ENCODE measurements at places on chromosomes 6 and 20.

- no peak for DNase-seq
Measured at GRCh38 chr6:20833881-20834515, 299.7 kb downstream of the CDKAL1 start.

- no peak for DNase-seq
Measured at GRCh38 chr6:10583509-10583901, 62.4 kb downstream of the GCNT2 start.

- DNase-seq = no peak
Measured at GRCh38 chr6:2108700-2109306, 136.6 kb downstream of the GMDS start.

DNA sequence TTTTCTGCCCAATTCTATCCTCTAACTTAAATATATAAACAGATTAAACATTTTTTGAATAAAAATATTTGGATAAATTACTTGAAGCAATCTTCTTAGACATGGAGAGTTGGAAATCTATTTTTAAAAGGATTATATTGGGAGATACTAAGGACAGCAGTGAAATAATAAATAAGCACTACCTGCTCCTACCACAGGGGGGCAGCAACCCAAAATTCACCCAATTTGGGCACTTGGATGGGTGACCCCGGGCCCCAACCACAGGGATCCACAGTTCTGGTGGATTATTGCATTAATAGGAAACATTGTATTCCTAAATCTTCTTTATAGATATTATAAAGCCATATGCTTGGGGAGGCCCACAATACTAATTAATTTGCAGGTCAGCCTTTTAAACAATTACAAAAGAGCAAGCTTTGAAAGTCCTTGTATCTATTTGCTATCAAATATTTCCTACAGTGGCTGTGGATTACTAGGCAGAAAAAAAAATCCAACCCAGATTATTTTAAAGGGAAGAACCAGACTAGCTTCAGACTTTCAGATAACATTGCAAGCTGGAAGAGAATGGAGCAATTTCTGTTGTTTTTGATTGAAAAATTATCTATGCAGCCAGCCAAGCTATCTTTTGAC lies 66.4 kb upstream of the PDE10A start:
- DNase-seq = no peak

- no peak for DNase-seq
Measured at GRCh38 chr20:4439461-4439860, 282.2 kb upstream of the PRND start.

- DNase-seq = no peak
Measured at GRCh38 chr20:45969712-45970634, 2.0 kb downstream of the ZNF335 start.

GRCh38 chr6:81727876-81728517 lies 24.5 kb downstream of the TENT5A start:
- no peak for DNase-seq

DNA sequence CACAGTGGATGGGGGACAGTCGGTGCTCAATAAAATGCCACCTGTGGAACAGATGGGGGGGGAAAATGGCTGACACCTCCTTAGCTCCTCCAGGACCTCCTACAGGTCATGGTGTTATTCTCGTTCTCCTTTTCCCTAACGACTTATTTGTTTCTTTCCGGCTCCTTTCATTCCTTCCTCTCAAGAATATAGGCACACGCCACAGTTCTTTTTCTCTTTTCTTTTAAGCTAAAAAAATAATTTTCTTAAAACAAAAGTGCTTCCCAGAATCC lies 1.4 kb upstream of the RNASET2 start:
- DNase-seq = no peak

DNA sequence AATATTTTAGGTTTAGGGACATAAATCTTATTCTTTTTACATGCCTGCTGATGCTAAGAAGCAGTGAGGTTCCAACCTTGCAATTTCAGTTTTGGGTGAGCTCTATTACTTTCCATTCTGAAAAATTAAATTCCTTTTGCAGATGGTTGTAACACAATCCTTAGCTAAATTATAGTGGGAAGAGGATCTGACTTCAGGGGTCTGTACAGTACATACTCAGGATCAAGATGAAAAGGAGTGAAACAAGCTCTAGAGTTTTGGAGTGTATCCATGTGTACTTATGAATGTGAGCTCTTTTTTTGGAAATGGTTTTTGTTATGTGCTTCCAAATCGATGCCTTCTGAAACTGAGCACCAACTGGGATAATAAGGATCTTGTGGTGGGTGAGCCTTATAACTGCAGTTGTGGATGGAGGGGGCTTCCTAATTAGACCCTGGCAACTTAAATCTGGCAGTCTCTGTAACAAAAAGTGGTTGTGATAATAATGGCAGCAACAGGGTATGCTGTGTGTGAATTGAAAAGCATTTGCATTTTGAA lies 218.8 kb upstream of the MAP3K7 start:
- DNase-seq = no peak

DNA sequence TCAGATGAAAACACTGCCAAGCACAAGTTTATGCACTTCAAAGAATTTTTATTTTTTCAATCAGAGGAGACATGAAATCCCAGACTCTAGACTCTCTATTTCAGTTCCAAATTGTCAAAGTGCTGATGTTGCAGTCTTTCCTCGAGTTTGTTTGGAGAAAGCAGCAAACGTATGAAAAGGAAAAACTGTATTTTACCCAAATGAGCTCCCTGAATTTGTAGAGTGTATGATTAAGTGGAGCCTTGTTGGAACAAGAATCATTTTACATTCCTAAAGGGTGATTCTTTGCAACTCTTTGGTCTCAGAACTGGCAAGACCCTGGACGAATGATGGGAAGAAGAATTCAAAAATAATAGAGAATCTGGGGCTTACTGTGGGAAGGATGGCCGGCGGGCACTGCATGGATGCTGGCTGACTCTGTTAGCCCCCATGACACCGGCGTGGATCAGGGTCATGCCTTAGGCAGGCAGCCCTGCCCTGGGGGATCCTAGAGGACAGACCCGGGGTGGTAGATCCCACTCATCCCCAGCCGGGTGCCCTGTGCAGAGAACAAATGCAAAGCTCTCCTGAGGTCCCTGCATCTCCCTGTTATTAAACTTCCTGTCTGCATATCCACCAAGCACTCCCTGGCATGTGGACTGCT lies 207.4 kb downstream of the FNDC1 start:
- DNase-seq = no peak

- no peak for DNase-seq
Measured at GRCh38 chr20:37729452-37729851, 35.6 kb downstream of the CTNNBL1 start.

DNA sequence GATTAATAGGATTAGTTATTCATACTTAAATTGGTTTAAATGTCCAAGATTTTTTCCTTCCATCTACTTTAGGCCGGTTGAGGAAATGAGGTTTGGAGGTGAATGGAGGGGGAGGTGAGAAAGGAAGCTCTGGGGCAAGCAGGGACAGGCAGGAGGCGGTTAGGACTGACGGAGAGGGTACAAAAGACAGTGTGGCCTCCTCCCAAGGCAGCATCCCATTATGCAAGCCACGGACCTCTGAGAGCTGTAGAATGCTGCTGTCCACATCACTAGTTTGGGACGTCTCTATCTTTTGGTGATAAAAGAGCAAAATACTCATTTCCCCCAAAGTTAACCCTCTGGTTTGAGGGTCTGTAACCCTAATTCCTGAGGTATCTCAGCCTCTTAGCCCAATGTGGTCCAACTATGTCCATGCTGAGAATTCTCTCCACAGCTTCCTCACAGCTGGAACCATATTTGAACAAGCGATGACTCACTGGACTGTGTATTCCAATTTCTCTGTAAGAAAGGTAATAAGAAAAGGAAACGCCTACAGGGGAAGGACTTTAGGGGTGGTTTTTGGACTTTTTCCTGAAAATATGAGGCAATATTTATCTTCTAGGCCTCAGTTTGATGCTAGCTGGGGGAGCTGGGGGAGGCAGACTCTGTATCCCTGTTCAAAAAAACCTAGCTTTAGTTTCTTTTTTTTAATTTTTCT lies 172.2 kb downstream of the TFAP2B start:
- DNase-seq = no peak

DNA sequence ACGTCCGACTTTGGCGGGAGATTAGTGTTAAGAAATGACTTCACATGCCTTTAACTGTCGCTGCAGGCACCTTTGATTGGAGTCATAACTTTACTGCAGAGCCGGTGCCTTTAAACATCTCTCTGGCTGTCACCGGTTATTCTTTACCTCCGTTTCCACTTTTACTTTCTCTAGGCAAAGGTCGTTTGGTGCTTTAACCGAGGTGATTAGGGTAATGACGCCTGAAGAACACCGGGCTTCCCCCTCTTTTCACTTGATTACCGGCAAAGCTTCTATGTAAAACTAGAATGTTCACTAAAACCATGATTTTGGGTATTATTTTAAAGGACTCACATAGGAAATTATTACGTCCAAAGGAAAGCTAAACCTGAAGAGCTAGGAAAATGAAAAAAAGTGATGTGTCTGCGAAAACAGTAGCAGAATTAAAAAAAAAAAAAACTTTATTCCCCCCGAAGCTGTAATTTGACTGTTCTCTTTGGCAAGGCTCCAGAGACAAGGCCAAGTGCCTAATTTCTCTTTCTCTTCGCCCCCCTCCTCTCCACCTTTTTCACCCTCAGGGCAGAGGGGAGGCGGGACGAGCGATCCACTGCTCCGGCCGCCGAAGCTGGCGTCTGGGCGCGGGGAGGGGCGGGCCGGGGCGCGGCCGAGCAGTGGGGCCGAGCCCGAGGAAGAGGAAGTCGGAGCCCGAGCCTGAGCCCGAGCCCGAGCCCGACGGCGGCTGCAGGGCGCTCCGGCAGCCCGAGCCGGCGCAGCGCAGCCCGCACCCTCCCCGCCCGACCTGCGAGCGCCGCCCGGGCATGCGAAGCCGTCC lies at the start of gene PLEKHG1:
Gene PLEKHG1, plus strand, starts transcription at position 687 of the 811 bp plus-strand sequence. CDS start 133,797 bp downstream, outside the sequence.
- DNase-seq = no peak

DNA sequence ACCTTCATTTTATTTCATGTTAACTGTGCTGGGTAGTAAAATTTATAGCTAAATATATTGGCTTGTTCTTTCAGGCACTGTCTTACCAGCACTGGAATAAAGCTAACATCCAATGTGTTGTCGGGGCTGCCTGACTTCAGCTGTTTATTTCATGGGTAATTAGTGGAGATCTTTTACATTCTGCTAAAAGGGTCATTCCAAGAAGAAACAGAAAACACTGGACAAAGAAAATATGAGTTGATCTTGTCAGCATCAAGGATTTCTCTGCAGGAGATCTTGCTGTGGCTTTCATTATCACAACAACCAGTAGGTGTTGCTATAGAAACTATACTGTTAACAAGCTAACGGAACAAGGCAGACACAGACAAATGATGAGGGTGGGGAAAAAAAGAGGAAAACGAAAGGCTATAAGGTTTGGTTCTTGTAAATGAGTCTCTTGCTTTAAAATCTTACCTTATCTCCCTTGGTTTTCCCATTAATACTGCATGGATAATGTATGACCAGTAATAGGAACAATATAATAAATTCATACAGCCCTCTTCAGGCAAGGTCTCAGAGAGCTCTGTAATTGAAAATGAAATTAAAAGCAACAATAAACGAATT lies 206.8 kb downstream of the SIM1 start:
- no peak for DNase-seq

- no peak for DNase-seq
Measured at GRCh38 chr6:80341330-80341729, 234.9 kb downstream of the BCKDHB start.

- DNase-seq = no peak
Measured at GRCh38 chr6:73613806-73614536, 39.8 kb downstream of the SLC17A5 start.

- DNase-seq = no peak
Measured at GRCh38 chr6:116291701-116292396, 12.1 kb upstream of the TSPYL1 start.

DNA sequence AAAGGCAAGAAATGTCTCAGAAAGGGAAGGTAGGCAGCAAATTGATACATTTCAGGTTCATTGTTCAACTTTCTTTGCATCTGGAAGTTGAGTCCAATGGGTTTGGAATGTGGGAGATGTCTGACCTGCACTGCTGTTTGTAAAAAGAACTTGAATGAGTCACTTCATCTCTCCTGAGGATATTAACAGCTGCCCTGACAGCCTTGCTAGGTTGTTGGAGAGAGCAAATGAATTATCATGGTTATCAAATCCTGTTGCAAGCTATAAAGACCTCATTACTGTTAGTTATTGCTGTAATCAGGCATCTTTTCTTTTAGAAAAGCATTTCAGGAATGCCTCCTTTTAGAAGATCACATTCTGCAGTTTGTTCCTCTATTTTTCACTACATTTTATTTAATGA lies 23.0 kb upstream of the FLRT3 start:
- DNase-seq = no peak

GRCh38 chr6:125358898-125359297 lies 57.1 kb upstream of the HDDC2 start:
- no peak for DNase-seq

- DNase-seq = no peak
Measured at GRCh38 chr20:42274986-42275385, 656.8 kb upstream of the CHD6 start.

- DNase-seq = no peak
Measured at GRCh38 chr6:156390621-156391020, 386.6 kb upstream of the ARID1B start.

GRCh38 chr6:127762284-127762683 lies 138.6 kb downstream of the THEMIS start:
- DNase-seq = no peak

DNA sequence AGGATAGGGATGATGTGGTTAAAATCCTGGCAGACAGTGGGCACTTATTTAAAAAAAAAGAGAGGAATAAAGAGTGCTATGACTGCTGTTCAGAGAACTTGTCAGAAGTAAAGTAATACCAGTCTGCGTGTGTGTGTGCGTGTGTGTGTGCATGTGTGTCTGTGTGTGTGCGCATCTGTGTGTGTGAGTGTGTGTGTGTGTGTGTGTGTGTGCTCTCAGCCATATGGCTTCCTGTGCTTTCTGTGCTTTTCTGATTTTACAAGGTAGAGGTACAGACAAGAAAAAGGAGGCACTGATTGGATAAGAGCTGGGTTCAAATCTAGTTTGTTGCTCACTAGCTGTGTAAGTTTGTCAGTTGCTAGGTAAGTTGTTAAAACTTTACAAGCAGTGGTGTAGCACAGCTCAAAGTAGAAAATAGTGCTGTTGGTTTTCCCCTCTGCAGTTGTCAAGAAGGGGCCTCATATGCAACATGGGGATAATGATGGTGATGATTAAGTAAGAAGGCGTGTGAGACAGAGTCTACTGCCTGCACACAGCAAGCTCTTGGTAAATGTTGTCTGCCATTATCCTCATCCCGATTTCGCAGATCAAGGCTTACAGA lies 155.3 kb upstream of the ZNF217 start:
- no peak for DNase-seq

GRCh38 chr6:138000941-138001340 lies 106.3 kb downstream of the PERP start:
- DNase-seq = no peak

DNA sequence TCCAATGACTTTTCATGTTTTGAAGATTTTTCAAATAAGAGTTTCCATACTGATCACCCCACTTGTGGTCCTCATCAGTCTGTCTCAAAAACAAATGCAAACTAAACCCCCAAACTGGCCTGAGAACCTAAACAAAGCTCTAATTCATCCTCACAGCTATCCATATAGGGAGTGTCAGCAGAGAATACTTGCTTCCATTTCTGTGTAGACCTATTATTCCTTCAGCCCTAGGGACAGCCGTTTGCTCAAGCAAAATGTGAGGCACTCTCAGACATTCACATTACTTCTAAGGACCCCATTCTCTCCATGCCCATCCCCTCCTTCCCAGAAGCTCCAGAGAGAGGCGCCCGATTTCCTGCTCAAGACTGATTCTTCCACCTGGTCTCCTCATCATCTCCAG lies 24.6 kb downstream of the DNAAF9 start:
- no peak for DNase-seq

All from stimulated activated CD8-positive, alpha-beta memory T cell treated with anti-CD3 and anti-CD28 coated beads, Interleukin-2, amount 100 ng/mL, for 1 hour (primary cell).